ENCODE measurements at places on chromosomes 3 and 15.

DNA sequence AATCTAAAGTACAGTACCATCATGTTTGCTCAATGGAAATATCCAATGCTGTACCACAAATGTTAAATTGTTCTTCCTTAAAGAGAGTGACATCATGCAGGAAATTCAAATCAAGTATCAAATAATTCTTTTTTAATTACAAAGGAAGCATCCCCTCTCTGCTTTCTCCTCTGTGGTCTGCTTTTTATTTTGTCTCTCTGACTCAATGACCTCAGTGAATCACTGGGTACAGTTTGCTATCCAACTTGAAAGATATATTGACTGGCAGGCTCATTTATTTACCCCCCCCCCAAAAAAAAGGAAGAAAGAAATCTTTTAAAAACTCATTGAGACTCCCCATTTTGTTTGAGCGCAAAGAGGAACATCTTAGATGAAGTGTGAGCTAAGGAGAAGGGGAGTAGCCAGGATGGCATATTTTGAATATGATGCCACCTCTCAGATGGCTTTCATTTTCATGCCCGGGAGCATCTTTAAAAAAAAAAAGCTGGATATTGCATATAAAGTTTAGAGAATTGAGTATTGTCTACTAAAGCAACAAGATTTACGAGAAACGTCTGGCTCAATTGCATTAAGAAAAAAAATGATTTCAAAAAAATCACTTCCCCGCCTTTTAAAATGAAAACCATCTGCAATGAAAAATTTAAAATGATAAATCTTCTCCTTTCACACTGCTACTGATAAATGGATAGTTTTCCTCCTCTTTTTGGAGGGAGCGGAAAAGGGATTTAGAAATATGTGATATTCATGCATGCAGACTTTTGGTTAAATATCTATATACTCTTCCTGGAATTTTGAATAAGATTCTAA is 307.1 kb upstream of the DPH6 start:
- no peak for DNase-seq

GRCh38 chr3:159187706-159188105 is 385.9 kb downstream of the MFSD1 start:
- no peak for DNase-seq

GRCh38 chr15:85779249-85779648 is 15.5 kb downstream of the KLHL25 start:
- no peak for DNase-seq

DNA sequence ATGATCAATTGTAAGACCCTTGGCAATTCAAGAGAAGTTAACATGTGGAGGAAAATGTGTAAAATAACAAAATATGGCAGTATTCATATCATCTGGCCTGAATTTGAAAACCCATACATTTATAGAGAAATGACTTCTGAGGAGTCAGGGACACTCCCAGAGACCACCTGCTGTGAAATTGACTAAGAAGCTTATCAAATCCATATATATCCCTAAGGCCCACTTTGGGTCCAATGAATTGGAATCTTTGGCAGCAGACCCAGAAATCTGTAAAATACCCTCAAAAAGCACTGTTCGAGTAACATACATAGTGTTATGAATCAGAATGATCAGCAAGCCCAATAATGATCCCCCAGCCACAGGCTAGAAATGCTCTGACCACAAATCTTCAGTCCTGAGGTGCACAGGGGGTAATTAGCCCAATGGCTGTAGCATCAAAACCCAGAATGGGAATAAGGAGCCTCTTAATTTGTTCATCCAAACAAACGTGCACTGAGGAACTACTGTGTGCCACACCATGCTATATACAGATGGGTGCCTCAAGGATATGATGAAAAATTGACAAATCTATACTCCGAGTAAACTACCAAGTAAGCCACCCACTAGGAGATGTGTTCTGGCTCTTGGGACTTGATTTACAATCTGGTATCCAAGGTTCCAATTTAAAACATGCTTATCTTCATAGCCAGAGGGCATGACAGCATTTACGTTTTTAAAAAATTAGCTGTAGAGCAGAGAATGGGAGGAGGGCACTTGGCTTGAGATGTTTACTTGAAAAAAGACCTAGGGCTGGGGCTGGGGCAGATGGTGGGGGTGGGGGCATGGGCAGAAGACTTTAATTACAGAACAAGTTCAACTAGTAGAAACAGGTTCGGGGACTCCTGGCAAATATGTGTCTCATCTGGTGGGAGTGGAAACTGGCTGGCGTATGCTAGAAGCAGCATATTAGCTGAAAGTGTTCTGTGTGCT is 9.1 kb upstream of the ARHGEF3 start:
- DNase-seq: no peak

- no peak for DNase-seq
These were observed 4.2 kb downstream of the CYB561D2 start for GRCh38 chr3:50354850-50355249.

DNA sequence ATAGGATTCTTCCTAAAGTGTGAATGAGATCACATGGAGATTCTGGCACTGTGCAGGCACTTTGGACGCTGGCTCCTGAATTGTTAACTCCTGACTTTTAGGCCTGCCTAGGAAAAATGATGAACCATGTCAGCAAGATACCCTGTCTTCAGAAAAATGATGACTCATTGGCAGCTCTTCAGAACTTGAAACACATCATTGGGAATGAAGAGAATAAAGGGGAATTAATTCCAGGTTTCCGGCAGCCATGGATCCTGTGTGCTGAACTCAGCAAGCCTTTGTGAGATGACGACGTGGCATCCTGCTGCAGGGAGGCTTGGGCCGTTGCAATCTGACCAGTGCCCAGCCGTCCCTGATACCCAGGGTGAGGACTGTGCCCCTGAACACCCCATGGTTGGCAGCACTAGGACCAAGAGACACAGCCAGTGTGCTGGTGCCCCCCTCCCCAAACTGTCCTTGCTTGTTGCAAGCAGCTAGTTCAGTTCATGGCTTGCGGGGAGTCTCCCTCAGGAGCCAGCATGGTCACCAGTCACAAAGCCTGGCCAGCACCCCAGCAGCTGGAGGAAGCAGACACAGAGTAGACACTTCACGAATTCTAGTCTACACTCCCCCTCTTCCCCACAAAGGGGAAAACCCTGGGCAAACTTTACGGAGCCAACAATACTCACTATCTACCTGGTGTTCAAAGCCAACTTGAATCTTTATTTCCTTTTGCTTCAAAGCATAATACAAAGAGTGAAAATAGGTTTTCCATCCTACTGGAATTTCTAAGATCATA is 7.8 kb upstream of the LIPC start:
- no peak for DNase-seq
